Epithelial cell of prostate (primary cell): ENCODE measurements at places on chromosomes 13 and 19.

DNA sequence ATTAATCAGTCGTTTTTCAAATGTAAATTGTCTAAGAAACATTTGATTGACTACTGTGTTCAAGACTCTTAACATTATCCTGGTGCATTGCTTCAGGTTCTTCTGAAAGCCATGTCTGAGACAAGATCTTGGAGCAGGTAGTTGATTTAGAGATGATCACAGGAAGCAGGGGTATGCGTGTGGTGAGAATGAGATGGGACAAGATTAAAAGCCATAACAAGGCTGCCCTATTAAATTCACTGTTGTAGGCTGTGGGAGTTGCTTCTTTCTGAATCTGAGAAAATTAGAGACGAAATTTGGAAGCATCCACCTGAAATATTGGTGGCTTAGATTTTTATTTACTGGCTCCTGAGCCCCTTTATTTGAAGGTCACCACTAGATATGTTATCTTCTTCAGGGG lies 687.4 kb upstream of the SLITRK6 start:
- DNase-seq, result no peak

- no peak for DNase-seq
Observed at GRCh38 chr13:68597641-68598040, 1367.5 kb upstream of the PCDH9 start.

DNA sequence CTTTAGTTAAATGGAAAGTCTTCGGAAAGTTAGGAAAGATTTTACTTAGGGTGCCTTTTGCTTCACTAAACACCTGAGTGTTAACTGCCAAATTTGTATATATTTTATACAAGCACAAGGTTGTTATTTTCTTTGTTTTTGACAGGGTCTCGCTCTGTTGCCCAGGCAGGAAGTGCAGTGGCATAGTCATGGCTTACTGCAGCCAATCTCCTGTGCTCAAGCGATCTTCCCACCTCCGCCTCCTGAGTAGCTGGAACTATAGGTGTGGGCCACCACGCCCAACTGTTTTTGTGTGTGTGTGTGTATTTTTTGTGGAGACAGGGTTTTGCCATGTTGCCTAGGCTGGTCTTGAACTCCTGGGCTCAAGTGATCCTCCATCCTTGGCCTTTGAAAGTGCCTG lies 16.2 kb downstream of the KCTD4 start:
- no peak for DNase-seq

DNA sequence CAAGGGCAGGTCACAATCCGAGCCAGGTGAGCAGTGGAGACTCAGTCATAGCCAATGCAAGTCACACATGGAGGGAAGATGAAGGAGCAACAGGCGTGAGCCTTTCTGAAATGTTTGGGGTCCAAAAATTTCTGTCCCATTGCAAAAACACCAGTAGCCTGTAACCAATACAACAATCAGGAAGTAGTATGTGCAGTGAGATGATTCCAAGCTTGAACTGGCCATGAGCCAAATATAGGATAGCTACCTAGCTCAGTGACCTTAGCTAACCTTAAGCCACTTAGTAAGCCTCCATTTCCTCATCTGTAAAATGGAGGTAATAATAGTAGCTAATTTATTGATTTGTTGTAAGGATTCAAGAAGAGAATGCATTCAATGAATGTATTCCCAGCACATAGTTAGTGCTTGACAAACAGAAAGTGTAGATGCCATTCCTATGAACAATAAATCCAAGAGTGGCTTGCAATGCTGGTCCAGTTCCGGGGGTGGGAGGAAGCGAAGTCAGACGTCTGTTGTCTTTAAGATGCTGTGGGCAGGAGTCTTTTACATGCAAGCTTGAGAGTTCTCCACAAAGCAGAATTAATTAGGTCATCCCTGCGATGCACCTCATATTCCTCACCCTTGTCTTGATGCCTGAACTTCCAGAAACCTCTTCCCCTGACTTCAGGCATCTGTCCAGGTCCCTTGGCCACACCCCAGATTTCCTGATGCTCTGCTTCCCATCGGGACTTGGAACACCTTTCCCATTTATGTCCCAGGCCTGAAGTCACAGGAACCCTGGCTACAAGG lies 195.7 kb upstream of the UBL3 start:
- no peak for DNase-seq
